ENCODE measurements at places on chromosomes 6 and 20. TPM values are rescaled to one million over a fixed set of nuclear protein-coding genes. Genes with fewer than 3 reads are reported as not detected.

Gene SLC17A3
- not detected for total RNA-seq

Gene SLPI
- not detected for total RNA-seq

Gene DEFB124
- total RNA-seq = not detected

Gene SYTL3
- 16.4 TPM for total RNA-seq

Gene COL9A1
- 4.8 TPM for total RNA-seq

Data from SJCRH30 (cell line).